NCI-H1417 treated with DMSO at 0.1 percent for 48 hours (cell line): ENCODE measurements at places on chromosomes 3 and 15.

DNA sequence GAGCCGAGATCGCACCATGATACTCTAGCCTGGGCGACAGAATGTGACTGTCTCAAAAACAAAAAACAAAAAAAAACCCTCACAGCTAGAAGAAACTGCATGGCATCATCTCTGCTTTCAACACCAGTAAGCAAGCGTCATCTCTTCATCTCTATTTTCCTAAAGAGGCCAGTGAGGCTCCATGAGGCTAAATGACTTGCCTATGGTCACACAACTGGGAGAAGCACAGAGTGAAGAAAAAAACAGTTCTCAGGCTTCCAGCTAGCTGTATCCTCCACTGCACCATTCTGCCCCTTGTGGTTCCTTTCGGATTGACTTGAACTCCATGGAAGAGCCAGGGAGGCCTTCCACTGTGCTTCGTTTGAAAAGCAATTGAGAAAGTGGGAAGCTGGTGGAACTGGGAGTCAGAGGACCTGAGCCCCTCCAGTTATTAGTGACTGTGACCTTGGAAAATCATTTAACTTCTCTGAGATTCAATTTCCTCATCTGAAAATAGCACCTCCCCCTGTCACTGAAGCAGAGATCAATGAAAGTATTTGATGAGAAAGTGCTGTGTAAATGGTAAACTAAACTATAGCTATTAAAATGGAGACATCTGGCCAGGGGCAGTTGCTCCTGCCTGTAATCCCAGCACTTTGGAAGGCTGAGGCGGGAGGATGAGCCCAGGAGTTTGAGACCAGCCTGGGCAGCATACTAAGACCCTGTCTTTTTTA, 32.1 kb upstream of the DENND4A start:
- peak; percentile 16 for DNase-seq

DNA sequence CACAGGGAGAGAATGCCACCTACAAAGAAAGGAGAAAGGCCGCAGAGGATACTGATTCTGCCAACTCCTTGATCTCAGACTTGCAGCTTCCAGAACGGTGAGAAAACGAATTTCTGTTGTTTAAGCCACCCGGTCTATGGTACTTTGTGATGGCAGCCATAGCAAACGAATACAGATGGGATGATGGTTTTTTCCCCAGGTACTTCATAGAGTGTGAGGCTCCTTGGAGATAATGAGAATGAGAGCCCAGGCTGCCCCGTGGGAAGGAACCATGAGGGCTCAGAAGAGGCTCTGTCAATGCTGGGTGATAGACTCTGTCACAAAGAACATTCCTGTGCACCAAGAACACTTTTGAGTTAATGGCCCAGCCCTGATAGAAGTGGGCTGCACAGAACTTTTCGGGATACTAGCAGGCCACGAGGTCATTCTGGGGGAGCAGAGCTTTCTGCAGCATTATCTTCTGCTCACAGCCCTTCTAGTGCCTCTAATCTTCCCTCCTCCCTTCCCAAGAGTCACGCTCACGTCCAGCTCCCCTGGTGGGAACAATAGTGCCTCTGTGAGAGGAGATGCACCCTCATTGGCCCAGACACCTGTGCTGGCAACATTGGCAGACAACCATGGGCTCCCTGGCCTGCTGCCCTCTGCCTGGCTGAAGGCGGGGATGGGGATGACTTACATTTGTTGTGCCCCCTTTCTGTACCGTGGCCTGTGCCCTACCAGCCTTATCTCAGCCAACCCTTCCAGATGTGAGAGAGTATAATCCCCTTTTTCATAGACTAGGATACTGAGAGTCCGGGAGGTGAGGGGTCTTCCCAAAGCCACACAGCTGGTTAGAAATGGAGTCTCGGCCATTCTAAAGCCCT, 5.2 kb upstream of the RLBP1 start:
- DNase-seq: no peak

- DNase-seq: no peak
Measured at GRCh38 chr3:89577637-89578530, 470.5 kb downstream of the EPHA3 start.

DNA sequence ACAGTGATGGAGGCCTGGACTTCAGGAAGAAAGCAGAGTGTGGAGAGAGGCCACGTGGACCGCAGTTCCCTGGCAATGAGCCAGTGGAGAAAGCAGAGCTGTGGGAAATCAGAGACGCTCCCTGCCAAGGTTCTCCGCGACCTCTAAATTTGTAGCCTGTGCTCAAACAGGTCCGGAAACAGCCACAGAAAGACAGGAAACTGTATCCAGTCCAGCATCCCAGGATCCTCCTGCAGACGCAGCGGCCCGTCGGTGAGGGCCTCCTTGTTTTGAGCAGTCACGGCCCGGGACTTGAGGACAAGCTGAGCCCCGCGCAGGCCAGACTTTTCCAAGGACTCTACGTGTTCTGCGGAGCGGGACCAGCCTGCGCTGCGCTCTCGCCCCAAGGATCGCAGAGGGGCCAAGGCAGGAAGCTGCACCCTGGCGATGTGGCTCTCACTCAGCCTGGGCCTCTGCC, 22.3 kb downstream of the RPSA start:
- DNase-seq: no peak

DNA sequence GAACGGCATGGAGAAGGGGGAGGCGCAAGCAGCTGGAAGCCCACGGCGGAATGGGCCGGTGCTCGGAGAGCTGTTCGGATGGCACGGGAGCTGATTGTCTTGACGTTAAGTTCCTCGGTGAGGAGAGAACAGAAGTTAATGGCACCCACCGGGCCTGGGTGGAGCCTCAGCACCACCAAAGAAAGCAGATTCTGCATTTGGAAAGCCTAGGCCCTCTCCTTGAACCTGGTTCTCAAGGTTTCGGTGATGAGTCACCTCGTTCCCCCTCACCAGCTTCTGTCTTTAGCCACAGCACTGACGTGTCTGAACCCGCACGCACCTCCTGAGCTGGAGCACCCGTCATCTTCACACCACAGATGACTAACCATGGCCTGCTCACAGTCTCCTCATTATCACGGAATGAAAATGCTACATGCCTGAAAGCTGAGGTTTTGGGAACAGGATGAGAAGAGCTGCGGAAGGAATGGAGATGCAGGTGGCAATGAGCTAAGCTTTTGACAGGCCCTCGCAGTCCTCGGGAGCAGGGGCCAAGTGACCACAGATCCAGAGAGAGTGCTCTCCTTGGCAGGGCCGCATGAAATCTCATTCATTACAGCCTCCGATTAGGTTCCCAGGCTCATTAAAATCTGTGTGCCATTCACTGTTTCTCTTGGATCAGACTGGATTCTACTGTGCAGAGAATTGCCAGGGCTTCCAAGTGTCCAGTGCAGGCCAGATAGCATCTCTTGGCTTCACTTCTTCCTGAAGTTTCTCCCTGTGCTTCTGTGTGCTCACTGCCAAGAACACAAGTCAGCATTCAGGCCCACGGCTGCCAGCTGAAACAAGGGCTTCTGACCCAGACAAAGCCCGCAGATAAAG, 96.3 kb upstream of the DLG1 start:
- DNase-seq: no peak

DNA sequence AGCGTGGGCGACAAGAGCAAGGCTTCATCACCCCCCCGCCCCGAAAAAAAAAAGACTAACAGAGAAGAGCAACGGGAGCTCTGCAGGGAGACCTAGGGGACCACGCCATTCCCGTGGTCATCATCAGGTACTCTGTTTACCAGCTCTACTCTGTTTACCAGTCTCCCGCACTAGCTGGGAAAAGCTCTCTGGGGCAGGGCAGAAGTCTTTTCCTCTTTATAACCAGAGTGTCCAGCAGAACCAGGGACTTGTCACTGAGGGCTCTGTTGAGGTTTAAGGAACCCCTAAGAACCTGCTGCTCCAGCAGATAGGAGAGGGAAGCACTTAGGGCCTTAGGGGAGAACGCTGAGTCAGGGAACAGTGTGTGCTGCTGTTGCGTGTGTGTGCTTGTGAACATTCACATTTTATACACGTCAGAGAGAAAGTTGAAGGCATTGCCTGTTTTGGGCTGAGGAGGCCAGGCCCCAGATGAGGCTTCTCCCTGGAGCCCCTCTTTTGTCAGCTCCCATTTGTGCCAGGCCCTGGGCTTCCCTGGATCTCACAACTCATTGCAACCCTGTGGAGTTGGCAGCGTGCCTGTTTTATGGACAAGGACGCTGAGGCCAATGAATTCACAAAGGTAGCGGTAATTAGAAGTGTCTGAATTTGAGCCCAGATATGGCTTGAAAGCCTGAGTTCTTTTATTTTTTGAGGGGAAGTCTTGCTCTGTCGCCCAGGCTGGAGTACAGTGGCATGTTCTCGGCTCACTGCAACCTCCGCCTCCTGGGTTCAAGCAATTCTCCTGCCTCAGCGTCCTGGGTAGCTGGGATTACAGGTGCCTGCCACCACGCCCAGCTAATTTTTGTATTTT, 24.2 kb upstream of the ERICH6 start:
- DNase-seq: no peak

DNA sequence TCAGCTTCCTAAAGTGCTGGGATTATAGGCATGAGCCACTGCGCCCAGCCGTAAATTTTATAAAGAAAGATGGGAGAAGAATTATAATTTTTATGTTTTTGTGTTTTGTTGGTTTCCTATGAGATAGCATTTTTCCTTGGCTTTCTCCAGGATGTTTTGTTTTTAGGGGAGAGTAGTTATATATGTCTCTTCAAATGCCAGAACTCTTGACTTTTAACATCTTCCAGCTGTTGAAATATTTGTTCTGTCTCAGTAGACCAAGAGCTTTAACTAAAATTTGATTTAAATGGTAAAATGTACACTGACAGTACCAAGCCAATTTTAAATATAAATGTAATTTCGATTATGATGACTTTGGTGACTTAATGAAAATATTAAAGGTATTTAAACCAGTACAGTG, 96.8 kb downstream of the DHX36 start:
- no peak for DNase-seq

- no peak for DNase-seq
Measured at GRCh38 chr3:39524107-39524506, 56.6 kb downstream of the MOBP start.

- no peak for DNase-seq
Measured at GRCh38 chr3:68306571-68306970, 625.8 kb downstream of the TAFA4 start.

- DNase-seq: no peak
Measured at GRCh38 chr15:49458145-49458544, 35.1 kb downstream of the FGF7 start.

DNA sequence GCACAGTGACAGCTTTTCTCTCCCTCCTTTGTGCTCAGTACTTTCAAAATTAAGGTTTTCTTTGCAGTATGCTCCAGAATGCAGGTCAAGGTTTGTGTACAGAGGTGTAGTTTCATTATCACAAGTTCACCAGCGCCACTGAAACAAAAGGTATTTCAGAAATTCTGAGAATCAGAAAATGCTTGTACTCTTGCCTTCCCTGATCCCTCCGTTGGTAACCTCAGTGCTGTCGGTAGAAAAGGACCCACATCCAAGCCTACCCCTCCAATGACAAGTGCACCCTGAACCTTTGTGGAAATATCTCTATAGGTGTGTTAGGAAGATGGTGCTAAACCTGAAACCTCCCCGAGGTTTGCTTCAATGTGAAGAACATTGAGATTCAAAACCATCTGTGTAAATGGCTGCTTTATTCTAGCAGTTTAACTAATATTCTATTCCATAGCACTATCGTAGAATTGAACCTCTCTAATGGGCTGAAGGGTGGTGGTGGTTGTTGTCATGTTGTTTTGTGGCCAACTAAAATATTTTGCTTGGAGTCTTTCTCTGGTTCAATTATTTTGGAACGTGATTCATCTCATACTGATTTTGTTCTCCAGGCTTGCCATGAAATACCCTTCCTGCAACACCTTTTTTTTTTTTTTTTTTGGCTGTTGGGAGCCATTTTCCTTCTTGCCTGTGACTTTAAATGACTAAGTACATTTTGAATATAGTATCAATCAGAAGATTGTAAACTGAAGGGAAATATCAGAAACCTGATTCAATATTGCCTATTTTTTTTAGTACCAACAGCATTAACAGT, 20.7 kb downstream of the ZBTB38 start:
- no peak for DNase-seq

DNA sequence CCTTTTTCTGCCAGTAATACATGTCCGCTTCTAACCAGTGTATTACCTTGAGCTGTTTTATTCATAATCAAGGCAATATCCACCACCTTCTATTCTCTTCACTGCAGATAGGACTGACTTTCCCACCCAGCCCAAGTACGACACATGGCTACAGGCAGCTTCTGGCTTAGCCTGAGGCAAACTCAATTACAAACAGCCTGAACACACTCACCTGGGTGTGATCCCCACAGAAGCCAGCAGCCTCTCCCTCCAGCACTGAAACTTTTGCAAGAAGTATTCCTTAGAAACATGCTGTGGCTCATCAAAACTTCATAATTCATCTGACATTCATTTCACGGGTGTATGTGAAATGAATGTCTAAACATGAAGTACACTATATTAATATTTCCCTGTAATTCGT, 13.5 kb upstream of the KCNMB3 start:
- DNase-seq: no peak

DNA sequence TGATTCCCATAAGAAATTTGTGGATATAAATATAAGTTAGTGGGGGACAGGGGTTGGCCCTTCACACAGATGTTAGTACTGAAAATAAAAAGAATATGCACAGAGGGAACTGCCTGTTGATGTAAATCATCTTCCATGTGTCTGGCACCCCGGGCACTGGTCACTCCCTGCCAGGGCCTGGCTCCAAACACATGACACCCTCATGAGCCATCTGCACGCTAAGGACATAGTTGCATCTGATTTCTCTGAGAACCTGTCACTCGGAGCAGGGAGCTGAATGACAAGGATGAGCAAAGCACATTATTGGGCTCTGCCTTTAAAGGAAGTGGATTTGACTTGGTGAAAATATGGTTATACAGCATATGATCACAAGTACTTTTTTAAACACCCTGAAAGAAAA, 66.2 kb upstream of the TSC22D2 start:
- DNase-seq: no peak

DNA sequence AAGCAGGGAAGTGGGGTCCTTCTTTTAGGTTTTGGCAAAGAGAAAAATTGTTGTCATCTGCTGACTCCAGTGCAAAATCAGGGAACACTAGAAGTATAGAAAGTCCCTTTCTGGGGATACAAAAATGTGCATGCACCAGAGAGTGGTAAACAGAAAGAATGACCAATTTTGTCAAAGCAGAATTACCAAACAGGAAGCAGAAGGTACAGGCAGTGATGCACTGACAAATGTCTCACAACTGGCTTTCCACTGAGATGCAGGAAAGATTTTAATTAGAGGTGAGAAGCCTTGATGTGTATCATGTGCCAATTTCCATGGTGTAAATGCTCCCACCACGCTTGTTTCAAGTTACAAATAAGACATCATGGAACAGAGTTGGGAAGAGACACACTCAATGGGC, 66.0 kb downstream of the TRIM69 start:
- no peak for DNase-seq

GRCh38 chr15:85582131-85583079, 202.0 kb downstream of the AKAP13 start:
- no peak for DNase-seq

DNA sequence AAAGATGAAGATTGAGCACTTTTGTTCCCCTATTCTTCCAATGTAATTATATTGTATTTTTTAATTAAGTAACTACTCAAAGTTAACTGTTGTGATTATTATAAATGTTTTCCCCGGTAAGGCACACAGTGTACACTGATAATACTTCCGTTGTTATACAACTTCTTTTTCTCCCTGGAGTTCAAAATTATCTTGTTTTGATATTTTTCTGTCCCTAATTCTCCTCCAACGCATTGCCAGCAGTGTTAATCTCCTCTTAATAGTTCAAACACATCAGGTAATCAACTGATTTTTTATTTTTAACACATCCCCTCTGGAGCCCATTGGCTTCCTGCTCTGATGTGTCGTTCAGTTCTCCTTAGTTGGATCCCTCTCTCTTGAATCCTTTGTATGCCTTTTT, 32.3 kb upstream of the MFSD1 start:
- DNase-seq: no peak

GRCh38 chr3:89622063-89622700, 514.8 kb downstream of the EPHA3 start:
- DNase-seq: no peak
